ENCODE measurements at places on chromosomes 3 and 15. TPM values are rescaled to one million over a fixed set of nuclear protein-coding genes. Genes with fewer than 3 reads are reported as not detected.

The ADAMTS9 gene
- total RNA-seq: 59.7 TPM

The EEF1AKMT4 gene
- not detected for total RNA-seq

GRCh38 chr15:99168601-99169580, 64.0 kb downstream of the SYNM start:
- peaks cover 23% of the 10 kb centered on the region for H3K4me1 ChIP-seq
- no peak for DNase-seq
- peak overlapping the region; percentile 78 for H3K27ac ChIP-seq
- H3K27me3 ChIP-seq: no peaks in the 10 kb centered on the region

DNA sequence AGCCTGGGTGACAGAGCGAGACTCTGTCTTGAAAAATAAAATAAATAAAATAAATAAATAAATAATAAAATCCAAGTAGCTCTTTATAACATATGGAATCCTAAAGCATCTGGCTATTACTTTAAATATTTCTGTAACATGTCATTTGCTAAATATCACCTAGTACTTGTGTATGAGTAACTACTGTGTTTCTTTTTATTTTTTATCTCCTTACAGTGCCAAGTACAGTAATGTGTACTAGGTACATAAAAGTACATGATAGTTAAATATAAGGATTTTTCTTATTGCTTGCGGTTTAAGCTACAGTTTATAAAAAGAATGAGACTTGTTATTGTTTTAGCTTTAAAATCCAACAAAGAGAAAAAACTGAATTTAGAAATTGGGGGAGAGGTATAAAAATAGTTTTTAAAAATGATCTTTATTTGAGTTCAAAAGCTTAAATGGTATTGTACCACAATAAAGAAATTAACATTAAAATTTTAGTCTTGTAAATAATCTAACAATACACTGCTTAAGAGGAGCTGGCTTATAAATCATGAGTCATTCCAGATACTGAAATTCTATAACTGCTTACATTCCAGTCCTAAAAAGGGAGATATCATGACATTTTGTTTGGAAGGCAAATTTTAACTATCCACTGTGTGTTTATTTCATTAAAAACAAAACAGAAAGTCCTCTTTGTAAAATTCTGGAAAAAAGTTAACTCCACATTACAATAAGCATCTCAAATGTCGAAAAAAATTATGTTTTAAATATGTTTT, 73.1 kb downstream of the FGF7 start:
- no peak overlapping the region for H3K4me3 ChIP-seq
- H3K4me1 ChIP-seq: peaks cover 27% of the 10 kb centered on the region
- no peak overlapping the region for H3K27ac ChIP-seq

GRCh38 chr3:131690800-131691199, 188.0 kb upstream of the MRPL3 start:
- no peak overlapping the region for H3K27ac ChIP-seq
- DNase-seq: no peak
- H3K36me3 ChIP-seq: no peaks in the 10 kb centered on the region

The THAP10 gene
- total RNA-seq: 2.4 TPM

The SIAH2 gene
- total RNA-seq: 16.2 TPM

GRCh38 chr3:112351823-112352222, 18.9 kb downstream of the CD200 start:
- peaks cover 8% of the 10 kb centered on the region for H3K36me3 ChIP-seq
- DNase-seq: no peak
- H3K4me3 ChIP-seq: no peak overlapping the region
